ENCODE measurements at places on chromosomes 3 and 15.

DNA sequence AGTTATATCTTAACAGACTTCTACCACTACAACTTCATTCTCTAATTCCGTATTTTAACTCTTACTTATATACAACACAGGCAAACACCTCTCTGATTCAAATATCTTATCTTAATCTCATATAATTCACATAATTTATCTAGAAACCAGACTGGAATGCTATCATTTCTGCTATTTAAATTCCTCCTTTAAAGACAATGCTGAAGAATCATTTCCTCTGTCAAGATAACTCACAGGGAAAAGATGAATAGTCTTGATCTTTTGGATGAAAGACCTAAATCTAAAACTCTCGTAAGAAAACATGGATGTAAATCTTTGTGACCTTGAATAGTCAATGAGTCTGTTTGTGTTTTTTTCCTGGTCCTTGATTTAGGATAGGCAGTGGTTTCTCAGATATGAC, 135.3 kb upstream of the PLXND1 start:
- no peak for DNase-seq

DNA sequence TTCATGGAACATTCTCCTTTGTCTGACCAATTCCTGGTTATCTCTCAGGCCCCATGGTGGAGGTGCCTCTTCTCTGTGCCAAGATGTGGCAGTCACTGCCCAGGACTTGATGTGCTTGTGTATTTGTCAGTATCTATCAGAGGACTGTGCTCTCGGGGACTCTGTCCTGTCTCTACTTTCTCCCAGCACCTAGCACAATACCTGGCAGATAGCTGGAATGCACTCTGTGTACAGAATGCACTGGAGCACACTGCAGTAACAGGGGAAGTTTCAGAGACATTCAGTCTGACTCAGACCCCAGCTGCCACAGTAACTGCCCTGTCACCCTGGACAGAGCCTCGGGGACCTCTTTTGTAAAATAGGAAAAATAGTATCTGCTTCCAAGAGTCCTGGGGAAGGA, 34.6 kb upstream of the SV2B start:
- no peak for DNase-seq

GRCh38 chr3:63964681-63965485, 52.7 kb upstream of the SCAANT1 start:
- DNase-seq, result peak; percentile 70

DNA sequence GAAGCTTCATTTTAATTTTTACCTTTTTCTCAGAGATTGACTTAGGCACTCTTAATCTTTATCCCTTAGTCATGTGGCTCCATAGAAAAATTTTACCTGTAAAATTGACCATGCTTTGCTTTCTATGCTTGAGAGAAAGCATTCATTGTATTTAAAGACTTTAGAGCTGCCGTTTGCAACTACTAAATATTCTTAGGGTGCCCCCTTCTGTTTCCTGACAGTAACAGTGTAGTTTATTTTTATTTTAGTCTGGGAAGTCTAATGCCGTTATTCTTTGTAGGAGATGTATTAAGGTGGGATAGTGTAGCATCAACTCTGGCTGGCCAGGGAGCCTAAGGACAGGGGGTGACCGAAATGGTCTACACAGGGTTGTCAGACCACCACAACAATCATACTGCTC, 84.5 kb upstream of the SYNPR start:
- peak; percentile 9 for DNase-seq

DNA sequence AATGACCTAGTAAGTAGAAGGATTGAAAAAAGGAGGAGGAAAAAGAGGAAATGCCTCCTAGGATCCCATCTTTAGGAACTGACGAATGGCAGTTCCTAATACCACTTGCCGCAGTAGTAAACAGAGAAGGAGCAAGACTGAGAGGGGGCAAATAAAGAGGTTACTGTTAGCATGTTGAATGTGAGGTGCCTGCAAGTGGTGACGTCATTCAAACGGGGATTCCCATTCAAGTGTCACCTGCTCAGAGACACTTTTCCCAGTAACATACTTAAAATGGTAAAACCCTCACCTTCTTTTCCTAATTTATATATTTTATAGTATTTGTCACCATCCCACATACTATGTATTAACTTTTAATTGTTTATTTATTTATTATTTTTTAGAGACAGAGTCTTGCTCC, 178.9 kb downstream of the IL5RA start:
- DNase-seq, result no peak

- DNase-seq, result no peak
Measured at GRCh38 chr15:101610611-101611000, 41.6 kb downstream of the TM2D3 start.

- no peak for DNase-seq
Measured at GRCh38 chr3:105933871-105934270, 65.1 kb upstream of the CBLB start.

GRCh38 chr3:73661265-73661664, 36.5 kb upstream of the PDZRN3 start:
- no peak for DNase-seq

Data from DMS79 (cell line).